ENCODE measurements at places on chromosomes 7 and 10.

DNA sequence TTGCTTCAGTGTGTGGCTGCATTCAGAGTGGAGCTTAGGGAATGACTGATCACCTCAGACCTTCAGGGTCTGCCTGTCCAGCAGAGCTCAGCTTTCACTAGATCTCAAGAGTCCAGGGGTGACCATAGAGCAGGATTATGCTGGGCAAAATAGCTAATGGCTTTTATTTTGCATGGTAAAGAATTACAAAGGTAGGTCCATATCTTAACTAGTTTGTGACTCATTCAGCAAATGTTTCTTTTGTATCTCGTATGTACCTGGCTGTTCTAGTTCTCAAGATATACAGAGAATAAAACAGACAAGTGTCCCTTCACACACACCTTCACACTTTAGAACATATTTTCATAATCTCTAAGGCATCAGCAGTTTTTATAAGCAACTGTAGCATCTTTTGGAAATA is 180.5 kb downstream of the DYNC1I1 start:
- DNase-seq = no peak

DNA sequence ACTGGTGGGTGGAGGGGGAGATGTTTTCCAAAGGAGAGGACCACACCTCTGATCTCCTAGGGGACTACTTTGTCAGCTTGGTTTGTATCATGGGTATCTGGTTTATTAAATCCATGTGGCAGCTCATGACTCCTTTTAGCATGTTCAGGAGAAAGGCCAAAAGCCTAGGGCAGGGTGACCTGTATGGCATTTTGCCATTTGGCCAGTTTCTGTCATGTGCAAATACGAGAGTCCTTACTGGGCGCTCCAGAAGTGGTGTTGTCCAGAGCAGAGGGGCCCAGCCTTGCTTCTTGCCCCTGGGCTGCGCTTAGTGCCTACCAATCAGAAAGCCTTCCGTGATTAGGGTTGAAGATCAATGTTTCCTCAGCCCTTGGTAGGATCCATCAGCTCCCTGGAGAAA is 31.0 kb downstream of the ADRA2A start:
- DNase-seq = no peak

GRCh38 chr7:17696422-17696821 is 243.9 kb downstream of the SNX13 start:
- no peak for DNase-seq

- no peak for DNase-seq
Observed at GRCh38 chr10:60962946-60963345, 19.0 kb upstream of the RHOBTB1 start.

- no peak for DNase-seq
Observed at GRCh38 chr7:22860784-22861482, 38.3 kb upstream of the TOMM7 start.

GRCh38 chr7:33091641-33092191 is 17.5 kb downstream of the RP9 start:
- DNase-seq = no peak

GRCh38 chr7:94323844-94324243 is 70.9 kb upstream of the COL1A2 start:
- no peak for DNase-seq

GRCh38 chr7:42082144-42082543 is 154.9 kb downstream of the GLI3 start:
- no peak for DNase-seq
